Keratinocyte (primary cell): ENCODE measurements at places on chromosomes 7 and 10.

GRCh38 chr10:70760271-70760787 lies 24.8 kb downstream of the TBATA start:
- DNase-seq, result no peak

GRCh38 chr7:131774419-131775220 lies 218.2 kb upstream of the PODXL start:
- no peak for DNase-seq

GRCh38 chr10:71419750-71420149 lies 23.0 kb downstream of the CDH23 start:
- no peak for DNase-seq

DNA sequence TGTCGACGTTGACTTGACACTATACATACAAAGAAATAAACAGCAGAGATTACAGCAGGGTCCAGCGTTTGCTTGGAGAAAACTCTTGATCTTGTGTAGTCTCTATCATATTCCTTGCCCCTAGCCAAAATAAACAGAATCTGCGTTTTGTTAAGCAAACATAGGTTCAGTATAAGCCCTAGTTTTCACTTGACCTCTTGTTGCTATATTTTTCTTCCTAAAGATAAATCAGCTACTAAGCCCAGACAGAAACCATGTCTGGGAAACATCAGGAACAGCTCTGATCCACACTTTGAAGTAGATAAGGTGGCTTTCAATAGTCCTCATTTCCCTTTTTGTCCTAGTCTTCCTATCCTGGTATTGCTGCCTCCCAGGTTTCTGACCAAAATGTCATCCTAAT lies 328.2 kb upstream of the MAGI2 start:
- DNase-seq, result no peak

DNA sequence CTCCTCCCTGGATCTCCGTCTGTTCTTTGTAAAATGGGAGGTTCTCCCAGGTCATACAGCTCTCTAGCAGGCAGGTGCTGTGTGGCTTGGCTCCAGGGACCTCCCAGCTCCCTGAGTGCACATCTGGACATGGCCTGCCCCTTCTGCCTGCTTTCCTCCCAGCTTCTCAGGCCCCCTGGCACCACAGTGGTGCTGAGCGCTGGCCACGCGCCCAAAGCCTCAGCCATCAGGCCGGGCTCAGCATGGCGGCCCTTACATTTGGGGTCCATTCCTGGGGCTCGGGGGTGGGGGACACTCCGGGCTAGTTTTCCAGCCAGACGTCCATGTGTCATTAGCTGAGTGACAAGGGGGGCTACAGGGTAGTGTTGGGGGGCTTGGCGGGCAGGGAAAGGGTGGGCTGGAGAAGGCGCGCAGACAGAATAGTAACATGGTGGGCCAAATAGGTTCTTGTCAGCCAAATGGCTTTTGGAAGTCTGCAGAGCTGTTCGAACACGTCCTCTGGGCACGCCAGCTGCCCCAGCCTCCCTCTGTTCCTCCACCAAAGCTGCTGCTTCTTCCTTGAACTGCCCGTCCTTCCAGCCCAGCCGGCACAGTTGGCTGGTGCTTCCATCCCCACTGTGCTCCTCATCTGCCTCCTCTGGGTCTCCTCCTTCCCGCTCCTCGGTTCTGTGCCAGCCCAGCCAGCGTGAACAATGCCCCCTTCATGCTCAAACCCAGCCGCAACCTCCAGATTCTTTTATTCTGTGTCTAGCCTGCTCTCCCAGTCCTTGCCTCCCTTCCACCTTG lies 65.9 kb downstream of the GOLGA7B start:
- no peak for DNase-seq

DNA sequence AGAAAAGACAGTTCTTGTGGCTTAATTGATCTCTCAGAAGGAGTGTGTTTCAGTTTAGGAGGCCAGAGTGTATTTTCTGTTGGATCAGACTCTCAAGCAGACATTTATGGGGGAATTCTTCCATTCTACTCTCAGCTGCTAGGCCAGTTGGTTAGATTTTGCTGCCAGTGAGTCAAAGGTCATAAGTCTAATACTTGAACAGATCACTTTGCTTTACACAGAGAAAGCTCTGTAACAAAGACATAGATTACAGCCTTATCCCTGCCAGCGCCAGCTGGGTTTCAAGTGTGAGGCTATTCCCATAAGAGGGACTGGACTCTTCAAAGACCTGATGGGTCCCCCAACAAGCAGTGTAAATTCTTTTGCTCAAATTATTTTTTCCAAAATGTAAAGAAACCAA lies 145.6 kb upstream of the SEMA3C start:
- no peak for DNase-seq

- no peak for DNase-seq
These were observed 217.0 kb upstream of the CTBP2 start for GRCh38 chr10:125377368-125377767.

- DNase-seq, result no peak
These were observed 303.6 kb downstream of the DGKB start for GRCh38 chr7:14598978-14599377.

- peak; percentile 64 for DNase-seq
These were observed 89.6 kb downstream of the ATXN7L1 start for GRCh38 chr7:105786520-105787470.

DNA sequence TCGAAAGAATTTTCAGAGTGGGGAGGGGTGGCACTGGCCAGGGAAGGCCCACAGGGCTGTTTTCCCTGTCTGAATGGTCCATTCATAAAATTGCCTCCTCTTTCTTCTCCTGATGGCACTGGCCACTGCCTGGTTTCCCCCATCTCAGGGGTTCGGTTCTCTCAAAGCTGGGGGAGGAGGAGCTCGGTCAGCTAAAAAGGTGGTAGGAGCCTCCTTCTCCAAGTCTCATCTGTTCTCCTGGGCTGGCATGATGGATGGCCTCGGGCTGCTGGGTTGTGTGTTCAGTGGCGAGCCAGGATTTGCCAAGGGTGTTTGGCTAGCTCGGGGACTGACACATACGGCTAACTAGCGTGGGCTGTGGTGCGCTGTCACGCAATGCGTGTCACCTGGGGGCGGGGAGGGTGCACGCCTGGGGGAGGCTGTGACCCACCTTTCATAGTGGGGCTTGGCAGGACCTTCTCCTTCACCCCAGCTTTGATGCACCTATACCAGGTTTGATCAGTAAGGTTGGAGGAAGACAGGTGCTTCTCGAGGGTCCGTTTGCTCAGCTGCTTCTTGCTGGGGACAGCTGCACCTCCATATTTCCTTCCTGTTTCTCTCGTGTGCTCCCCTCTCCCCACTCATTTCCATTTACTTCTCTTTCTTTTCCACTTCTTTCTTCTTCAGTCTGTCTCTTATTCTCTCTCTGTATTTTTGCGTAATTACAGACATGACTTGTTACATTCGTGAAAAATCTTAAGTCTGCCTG lies 36.3 kb downstream of the RBM20 start:
- DNase-seq, result no peak

DNA sequence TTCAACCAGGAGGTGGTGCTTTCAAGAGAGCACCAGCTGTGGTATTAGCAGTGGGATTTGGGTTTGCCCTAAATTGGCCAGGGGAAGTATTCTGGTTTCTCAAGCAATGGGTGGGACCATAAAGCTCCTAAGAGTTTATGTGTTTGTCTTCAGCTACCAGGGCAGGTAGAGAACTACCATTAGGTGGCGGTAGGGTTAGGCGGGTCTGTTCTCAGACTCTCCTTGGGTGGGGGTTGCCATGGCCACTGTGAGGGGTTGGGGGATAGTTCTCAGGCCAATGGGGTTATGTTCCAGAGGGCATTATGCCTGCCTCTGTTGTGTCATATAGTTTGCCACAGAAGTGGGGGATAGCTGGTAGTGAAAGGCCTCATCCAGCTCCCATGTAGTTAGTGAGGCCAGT lies 47.7 kb upstream of the BICC1 start:
- DNase-seq, result no peak

GRCh38 chr10:61993711-61994401 lies 92.4 kb downstream of the ARID5B start:
- no peak for DNase-seq

- no peak for DNase-seq
These were observed 523 bp upstream of the CDH23 start for GRCh38 chr10:71396084-71396710.

DNA sequence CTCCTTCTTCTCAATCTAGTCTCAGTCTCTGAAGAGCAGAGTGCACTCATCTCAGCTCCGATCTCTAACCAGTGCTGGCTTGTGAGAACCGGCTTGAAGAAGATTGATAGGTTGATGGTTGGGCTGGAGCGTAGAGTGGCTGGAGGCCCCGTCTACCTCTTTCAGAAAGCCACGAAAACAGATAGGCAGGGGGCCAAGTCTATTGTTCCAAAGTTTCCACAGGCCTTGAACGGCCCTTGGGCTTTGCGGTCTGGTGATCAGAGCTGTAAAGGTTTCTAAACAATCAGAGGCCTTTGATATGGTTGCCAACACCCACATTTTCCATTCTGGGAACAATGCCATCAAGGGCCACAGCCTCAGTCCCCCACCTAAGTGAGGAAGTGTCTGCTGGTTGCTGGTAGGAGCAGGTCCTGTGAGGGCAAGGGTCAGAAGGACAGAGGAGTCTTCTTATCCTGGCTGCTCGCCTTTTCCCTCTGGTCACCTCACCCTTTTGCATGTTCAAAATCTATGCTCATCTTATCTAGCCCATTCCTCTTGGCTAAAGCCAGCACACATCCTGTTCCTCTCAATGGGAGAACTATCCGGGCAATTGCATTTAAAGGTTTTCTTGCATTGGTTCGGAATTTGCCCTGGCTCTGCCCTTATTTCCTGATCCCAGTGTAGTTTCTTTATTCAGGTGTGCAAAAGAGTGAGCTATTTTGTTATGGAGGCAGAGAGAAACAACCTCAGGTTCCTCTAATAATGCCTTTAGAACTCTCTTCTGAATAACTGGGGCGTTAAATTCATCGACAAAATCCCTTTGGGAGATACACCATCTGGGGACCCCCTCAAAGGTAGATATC lies 70.3 kb upstream of the KMT2E start:
- DNase-seq, result no peak

DNA sequence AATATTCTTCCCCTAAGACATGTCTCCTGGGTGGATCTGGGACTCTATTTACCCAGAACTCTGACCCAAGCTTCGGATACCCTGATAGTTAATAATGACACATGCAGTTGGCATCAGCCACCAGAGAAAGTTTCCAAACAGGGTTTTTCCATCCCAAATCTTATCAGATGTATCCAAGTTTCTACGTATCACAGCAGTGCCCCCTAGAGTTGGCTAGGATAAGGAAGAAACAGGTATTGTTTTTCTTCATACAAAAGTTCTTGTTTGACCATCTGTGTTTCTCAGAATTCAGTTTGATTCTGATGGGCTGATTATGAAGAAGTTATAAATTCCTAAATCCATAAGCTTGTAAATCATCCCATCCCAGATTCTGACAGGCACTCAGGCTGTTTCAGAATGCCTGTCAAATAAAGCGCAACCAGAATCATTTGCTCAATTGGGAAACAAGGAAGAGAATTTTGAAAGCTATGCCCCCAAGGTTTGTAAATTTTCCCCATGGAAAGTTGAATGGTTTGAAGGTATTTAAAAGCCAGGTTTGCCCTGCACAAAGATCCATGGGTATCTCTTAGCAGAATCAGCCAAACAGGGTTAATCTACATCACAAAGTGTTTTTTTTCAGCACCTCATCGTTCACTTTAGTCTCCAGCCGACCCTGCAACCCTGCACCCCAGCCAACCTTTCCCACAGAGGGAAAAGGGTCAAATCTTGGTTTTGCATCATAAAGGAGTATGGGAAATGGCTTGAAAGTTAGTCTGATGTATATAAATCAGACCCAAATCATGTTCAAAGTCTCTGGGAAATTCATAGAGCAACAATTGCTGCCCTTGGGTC lies 47.4 kb downstream of the NRAP start:
- no peak for DNase-seq

GRCh38 chr7:28211006-28211405 lies 30.4 kb upstream of the JAZF1 start:
- no peak for DNase-seq

GRCh38 chr10:14705548-14706230 lies 69.0 kb downstream of the FAM107B start:
- no peak for DNase-seq

- DNase-seq, result no peak
These were observed 41.8 kb downstream of the ASZ1 start for GRCh38 chr7:117385363-117386109.

- no peak for DNase-seq
These were observed 27.8 kb downstream of the MRC1 start for GRCh38 chr10:17836942-17837341.
